Stimulated activated CD8-positive, alpha-beta memory T cell treated with anti-CD3 and anti-CD28 coated beads, Interleukin-15, amount 100 ng/mL, for 4 hours (primary cell): ENCODE measurements at places on chromosomes 12 and 14.

DNA sequence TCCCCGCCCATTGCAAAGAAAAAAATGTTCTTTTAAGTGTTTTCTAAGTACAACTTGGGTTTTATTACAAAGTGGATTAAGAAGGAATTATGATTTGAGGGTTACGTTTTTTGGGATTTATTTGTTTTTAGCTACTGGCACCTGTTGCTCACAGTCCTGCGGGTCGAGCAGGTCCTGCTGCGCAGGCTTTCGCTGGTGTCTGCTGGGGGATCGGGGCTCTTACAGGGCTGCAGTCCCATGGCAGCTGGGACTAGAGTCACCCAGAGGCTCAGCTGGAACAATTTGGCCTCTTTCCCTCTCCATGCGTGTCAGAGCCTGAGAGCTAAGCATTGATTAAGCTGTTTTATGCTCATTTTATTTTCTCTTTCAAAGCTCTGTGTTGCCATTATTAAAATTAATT lies 55.6 kb upstream of the DYNC1H1 start:
- no peak for DNase-seq

DNA sequence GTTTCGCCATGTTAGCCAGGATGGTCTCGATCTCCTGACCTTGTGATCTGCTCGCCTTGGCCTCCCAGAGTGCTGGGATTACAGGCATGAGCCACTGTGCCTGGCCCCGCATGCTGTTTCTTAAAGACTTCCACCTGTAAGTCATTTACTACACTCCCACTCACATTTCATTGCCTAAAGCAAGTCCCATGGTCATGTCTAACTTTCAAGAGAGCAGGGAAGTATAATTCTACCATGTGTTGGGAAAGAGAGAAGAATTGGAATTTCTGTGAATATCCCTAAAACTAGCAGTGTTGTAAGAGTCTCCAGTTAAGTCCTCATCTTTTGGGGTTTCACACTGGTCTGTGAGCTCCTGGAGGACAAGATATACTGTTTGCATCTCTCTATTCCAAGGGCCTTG lies 139.7 kb downstream of the EMP1 start:
- no peak for DNase-seq

DNA sequence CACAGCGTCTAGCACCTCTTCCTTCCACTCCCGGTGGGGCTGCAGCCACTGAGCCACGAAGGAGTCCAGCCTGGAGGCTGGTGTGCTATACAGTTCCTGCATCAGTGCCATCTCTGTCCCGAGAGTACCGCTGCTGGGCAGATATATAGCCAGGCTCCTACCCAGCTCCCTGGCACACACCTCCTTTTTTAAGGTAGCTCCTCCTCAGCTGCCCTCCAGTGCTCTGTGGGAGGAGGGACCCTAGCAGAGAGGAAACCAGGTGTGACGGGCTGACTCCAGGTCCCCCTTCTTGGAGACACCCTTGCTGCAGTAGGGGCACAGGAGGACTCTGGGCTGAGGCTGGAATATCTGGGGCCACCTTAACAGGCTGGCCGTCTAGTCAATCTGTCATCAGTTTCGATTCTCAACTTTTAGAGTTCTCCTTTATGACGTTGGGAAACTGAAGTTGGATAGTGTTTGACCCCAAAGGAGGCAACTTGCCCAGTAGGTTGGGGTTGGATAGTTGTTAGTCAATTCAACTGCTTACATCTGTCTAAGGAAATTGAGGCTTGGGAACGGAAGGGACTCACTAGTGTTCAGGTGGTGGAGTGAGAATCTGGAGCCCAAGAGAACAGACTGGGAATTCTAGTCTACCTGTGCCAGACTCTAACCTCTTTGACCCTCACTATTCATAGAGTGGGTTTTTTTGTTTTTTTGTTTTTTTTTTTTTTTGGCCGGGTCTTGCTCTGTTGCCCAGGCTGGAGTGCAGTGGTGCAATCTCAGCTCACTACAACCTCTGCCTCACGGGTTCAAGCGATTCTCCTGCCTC lies at the start of gene OASL:
TSS of gene OASL (minus strand) at position 386 of the 808 bp plus-strand sequence. CDS start at position 111, 275 bp downstream.
- peak; percentile 34 for DNase-seq

GRCh38 chr12:108802101-108802961 lies 55.1 kb downstream of the SSH1 start:
- DNase-seq, result no peak

GRCh38 chr12:41264281-41264680 lies 76.2 kb downstream of the PDZRN4 start:
- no peak for DNase-seq

DNA sequence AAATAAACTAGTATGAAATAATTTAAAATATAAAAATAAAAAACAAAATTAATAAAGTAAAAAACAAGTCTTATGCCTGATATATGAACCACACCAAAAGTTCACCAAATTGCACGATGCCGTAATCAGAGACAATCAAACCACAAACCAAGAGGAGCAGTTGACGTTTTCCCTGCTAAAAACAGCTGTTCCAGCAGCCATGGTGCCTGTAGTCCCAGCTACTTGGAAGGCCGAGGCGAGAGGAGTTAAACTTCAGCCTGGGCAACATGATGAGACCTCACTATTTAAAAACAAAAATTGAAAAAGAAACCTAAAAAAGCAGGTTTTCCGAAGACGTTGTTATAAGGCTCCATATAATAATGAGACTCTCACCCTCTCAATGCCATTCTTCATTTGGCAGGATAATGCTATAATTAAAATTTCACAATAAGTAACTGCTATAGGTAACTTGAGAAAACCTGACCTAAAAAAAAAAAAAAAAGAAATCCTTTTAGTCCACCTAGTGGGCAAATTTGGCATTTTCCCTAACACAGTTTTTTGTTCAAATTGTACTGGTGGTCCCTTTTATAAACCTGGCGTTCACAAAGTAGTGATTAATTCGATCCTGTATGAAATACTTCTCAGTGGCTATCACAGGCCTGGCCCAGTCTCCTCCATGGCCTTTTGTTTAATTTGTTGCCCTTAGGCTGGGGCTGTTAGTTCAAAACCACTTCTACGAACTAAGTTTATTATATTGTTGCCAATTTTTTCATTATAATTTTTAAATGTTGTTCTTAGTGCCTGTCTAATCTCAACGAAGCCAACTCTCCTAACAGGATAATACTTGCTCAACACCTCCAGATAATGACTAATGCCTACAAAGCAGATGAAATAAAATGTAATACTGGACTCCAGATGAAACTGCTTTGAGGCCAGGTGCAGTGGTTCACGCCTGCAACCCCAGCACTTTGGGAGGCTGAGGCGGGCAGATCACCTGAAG lies 62.1 kb downstream of the TNFAIP2 start:
- DNase-seq, result no peak

DNA sequence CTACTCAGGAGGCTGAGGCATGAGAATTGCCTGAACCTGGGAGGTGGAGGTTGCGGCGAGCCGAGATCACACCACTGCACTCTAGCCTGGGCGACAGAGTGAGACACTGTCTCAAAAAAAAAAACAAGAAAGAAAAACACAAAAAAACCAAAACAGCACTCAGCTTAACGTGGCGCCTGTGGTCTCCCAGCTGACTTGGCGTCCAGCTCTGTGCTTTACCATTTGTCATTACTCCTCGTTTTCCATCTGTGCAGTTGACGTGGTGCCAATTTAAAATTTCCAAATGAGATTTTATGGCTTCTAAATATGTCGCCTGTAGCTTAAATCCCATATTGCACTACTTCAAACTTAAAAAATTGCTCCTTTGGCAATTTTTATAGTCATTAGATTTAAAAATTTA lies 2.0 kb downstream of the MGP start:
- no peak for DNase-seq
